Stimulated activated CD4-positive, alpha-beta T cell treated with anti-CD3 and anti-CD28 coated beads, Interleukin-1b, Interleukin-23, amount 100 ng/mL, for 4 hours (primary cell): ENCODE measurements at places on chromosomes 11 and 22.

DNA sequence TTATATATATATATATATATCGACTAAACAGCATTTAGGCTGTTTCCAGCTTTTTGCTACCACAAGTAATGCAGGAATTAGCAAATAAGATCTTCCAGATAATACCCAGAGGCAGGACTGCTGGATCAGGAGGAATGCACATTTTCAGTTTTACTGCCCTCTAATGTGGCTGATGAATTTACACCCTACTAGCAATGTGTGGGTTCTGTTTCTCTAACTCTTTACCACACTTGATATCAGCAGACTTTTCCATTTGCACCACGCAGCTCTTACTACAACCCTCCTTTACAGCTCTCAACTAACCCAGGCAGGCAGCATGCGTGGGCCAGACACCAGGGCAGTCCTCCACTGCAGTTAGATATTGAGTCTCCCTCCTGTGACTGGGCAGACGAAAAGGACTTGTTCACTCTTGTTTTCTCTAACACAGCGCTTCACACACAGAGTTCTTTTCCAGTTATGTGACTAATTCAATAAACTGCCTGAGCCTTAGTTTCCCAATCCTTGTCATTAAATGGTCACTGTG lies 67.7 kb downstream of the IGLL5 start:
- no peak for DNase-seq

- DNase-seq, result no peak
These were observed 18.2 kb upstream of the CCDC134 start for GRCh38 chr22:41782316-41782715.

DNA sequence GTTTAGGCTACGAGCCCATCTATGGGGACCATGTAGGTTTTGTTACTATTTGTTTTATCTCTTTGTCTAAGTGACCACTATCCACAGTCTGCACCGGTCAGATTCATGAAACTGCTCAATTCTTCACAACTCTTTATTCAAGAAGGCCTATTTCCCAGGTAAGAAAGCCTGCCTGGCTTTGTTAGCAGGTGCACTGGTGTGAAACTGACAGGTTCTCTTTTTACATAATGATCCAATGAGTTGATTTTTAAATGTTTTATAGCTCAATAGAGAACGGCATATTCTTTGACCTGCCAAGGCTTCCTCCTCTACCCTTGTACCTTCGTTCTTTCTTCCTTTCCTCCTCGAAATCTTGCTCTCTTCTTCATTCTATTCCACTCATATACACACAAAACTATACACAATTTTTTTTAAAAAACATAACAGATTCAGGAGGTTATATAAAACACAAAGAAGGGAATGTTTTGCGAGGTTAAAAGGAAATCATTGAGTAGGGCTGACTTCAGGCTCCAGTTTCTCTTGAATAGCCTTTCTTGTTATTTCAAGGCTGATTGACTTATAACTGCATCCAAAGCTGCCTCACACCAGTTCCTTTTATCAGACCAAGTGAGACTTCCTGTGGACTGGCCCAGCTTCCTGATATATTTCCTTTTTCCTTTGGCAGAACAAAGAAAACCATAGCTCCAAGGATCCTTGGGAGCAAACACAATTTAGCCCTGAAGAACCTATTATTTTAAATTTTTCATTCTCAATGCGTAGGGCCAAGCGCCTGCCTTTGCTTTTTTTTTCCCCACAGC lies 11.4 kb downstream of the FLI1 start:
- DNase-seq, result no peak

DNA sequence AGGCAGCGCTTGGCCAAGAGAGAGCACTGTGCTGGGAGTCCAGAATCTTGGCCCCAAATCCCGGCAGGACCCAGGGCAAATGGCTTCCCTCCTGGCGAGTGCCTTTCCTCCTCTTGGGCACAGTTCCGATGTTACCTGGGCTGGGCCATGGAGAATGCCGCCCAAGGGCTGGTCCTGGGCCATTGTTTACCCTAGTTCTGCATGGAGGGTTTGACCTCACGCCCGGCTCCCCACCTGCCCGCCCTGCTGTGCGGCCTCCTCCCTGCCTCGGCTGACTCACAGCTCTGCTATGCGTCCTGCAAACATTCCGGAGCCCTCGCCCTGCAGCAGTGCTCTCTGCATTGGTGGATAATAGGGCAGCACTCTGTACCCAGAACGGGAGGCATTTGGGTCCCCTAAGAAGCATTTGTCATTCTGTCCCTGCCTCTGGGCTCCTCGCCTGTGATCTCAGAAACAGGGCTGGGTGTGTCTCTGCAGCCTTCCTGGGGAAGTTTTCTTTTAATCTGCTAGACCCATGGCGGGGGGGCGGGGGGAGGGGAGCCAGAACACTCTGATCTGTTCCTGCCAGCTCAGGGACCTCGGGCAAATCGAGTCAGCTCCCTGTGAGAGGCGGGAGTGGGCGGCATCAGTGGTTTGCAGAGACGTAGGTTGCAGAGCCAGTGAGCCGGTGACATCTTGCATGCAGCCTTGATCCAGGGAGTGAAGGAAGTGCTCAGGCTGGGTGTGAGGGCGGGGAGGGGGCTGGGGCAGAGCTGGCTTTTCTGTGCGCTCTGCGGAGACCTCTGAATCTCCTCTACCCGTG lies 32.9 kb upstream of the SMIM38 start:
- DNase-seq, result peak; percentile 75

DNA sequence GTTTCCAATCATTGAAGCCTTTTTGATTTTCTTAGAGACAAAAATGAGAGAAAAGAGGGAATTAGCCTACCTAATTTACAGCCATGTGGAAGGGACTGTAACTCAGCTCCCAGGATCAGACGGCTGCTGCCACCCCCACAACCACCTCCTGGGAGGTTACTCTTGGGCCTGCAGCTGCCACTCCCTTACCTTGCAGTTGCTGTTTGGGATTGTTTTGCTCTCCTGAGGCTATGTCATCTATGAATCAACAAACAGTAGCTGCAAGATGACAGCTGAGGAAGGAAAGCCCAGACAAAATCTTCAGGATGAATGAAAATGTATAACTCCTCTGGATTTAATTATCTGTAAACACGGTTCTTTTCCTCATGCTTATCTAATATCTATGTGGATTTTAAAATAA lies 28.0 kb upstream of the ZC3H12C start:
- no peak for DNase-seq

GRCh38 chr22:37887584-37888378 lies 18.3 kb upstream of the MICALL1 start:
- no peak for DNase-seq
